ENCODE measurements at places on chromosomes 7 and 10. TPM values are rescaled to one million over a fixed set of nuclear protein-coding genes. Genes with fewer than 3 reads are reported as not detected.

GRCh38 chr10:112811741-112812551, 138.1 kb upstream of the TCF7L2 start:
- DNase-seq = peak; percentile 91

GRCh38 chr7:14487701-14488395, 414.7 kb downstream of the DGKB start:
- DNase-seq = no peak

The GTF2IRD1 gene
- total RNA-seq = 28.0 TPM

The PCLO gene
- 0.58 TPM for total RNA-seq

The SLC39A12 gene
- total RNA-seq = not detected

The GPER1 gene
- 0.81 TPM for total RNA-seq

DNA sequence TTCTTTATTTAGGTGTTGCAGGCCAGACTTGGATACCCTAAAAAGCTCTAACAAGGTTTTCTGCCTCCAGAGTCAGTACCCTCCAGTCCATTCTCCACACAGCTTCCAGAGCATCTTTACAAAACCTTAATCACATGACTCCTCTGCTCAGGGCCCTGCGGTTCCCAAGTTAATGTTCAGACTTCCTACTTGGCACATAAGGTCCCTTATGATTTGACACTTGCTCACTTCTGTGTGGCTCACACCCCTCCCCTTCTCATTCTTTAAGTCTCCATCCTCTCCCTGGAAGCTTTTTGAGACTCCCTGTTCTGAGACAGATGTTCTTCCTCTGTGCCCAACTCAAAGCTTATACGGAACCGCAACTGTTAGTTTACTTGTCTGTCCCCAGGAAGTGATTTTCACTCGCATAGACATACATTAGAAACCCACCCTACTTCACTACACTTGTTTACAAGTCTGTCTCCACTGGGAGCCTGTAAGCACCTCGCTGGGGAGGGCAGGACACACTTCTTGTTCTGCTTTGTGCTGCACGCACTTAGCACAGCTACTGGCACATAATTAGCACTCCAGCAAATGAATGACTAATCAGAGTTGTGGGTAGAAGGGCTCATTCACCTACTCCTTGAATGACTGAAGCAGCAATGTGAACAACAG, 154.3 kb upstream of the LAMB4 start:
- DNase-seq = no peak

The SSBP1 gene
- total RNA-seq = 313 TPM

Data from epithelial cell of proximal tubule (primary cell).